Activated CD4-positive, alpha-beta T cell treated with anti-CD3 and anti-CD28 coated beads for 4 hours (primary cell): ENCODE measurements at places on chromosomes 6 and 20.

GRCh38 chr6:79868098-79868722 lies 79.1 kb downstream of the ELOVL4 start:
- DNase-seq, result peak; percentile 4

DNA sequence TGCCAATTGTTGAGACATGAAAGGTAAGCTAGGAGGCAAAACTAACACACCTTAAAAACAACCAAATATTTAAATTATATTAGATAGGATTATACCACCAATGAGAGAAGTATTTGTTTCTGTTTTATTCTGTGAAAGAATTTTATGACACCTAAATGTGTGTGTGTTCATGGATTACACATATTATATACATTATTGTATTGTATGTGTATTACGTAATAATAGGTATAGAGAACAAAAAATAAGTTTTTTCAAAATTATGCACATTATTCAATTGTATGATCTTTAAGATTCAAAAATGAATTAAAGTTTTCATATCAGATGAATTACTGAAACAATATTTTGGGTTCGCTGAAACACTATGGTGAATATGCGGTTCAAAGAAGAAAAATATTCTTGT lies 84.3 kb upstream of the FABP7 start:
- no peak for DNase-seq

DNA sequence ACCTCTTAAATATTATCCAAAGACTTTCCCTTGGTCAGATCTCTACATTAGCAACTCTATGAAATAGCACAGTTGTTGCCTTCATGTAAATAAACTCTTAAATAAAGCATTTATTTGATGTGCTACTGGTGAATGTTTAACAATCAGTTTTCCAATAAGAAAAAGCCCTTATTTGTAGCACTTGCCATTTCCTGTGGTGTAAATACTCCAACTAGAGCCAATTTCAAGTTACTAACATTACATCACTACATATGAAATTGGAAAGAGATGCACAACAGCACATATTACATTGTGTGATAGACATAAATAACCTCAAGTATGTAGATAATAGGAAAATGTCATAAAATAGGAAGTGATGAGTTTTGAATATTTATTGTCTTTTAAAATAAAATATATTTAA lies 5.0 kb upstream of the MYB start:
- DNase-seq, result no peak

- DNase-seq, result no peak
Measured at GRCh38 chr6:37967651-37968050, 148.1 kb downstream of the ZFAND3 start.

- no peak for DNase-seq
Measured at GRCh38 chr20:50673466-50674137, 17.7 kb downstream of the RIPOR3 start.

DNA sequence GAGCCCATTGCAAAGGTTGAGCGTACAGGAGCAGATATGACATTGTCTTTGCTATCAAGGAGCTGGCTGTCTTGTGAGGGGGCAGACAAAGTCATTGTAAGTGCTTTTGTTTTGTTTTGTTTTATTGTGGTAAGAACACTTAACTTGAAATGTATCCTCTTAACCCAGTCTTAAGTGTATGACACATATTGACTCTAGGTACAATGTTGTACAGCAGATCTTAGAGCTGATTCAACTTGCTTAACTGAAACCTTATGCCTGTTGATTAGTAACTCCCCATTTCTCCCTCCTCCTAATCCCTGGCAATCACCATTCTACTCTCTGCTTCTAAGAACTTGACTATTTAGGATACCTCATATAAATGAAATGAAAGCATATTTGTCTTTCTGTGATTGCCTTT lies 429.0 kb downstream of the BMP2 start:
- no peak for DNase-seq
